ENCODE measurements at places on chromosomes 12 and 14.

GRCh38 chr14:53884601-53885000 is 72.0 kb downstream of the BMP4 start:
- DNase-seq: no peak

GRCh38 chr12:67271976-67272375 is 2.8 kb downstream of the CAND1 start:
- DNase-seq: no peak

DNA sequence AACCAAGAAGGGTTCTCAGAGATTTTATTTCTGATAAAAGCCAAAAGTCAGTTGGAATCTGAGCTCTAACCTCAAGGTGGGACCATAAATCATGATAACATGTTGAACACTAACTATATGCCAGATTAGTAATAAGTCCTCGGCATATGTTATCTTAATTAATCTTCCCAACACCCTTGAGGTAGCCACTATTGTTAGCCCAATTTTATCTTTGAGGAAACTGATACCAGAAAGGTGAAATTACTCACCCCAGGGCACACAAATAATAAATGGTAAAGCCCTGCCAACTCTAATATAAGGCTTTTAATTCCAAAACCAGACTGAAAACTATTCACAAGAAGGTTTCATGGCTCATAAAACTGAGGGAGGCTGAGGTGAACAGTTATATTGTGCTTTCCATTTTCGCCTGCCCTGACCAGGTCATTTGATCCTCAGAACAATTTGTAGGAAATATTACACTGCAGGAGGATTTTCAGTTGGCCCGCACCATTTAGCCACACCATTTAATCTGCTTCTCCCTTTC is 16.1 kb upstream of the NUAK1 start:
- DNase-seq: no peak

DNA sequence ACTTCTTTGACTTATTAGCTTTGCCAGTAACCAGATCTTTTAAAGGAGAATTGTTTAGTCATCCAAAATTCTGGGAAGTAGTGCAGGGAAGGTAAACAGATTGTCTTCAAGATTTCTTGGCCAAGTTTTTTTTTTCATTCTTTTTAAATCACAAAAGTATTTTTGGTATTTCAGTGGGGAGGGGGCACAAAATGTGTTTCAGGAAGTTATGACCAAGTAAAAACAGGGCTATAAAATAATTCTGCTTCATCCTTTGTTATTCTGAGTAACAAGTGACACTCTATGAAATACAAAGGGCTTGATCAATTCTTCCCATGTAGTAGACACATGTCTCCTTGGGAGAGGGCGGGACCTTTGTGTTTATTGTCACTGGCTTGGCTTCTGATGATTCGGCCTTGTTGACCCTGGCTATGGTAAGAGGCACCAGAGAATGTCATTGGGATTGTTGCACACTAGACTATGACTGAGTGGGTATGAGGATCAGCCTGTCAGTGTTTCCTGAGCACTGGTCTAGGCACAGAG is 55.4 kb downstream of the SUSD6 start:
- DNase-seq: no peak

DNA sequence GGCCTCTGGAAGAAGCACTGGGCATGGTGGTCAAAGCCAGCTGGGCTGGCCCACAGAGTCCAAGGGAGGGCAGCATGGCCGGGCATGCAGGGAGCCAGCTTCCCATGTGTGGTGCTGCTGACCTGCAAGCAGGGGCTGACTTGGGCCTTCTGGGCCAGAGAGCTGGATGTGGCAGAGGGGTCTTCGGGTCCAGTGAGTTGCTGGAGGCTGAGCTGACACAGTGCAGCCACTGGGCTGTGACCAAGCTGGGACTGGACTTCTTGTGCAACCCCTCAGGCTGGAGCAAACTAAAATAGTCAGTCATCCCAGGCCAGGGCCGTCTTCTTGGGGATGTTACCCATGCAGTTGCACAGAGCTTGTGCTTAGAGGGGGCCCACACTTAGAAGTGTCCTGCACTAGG is 7.3 kb upstream of the RIN3 start:
- no peak for DNase-seq

DNA sequence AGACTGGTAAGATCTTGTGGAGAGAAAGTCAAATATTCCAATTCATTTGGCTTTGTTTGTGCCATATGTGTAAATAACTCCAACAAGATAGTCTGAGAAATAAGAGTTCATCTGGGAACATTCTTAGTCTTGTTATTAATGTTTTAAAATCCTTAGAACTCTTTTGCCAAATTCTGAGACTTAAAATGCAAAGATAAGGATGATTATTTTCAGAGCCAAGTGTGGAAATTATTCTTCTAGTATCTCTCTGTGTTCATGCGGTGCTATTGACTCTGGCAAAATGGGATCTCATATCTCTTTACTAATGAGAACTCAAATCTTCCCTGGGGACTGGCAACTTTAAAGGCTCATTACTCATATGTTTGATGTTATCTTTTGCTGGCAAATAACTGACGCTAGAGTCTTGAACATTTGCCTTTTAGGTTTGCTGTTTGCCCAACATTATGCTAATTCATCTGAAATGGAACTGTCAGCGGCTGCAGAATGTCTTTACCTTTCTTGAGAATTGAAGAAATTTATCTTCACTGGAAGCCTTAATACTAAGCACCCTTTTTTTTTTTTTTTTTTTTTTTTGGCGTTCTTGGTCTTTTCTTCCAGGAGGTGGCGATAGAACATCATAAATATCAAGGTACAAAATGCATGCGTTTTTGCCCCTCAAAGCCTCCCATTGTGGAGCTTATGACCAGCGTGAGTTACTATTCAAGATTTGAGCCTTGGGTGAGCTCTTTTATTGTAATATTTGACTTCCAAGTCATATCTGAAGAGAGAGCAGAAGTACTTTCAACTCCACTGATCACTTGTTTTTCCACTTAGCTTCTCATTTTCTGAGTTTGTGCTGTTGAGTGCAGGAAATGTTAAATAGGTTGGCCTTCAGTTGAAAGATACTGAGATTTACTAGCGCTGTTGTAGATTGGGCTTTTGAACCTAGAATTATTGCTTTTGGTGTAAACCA is 86.5 kb downstream of the CAND1 start:
- DNase-seq: peak; percentile 80

DNA sequence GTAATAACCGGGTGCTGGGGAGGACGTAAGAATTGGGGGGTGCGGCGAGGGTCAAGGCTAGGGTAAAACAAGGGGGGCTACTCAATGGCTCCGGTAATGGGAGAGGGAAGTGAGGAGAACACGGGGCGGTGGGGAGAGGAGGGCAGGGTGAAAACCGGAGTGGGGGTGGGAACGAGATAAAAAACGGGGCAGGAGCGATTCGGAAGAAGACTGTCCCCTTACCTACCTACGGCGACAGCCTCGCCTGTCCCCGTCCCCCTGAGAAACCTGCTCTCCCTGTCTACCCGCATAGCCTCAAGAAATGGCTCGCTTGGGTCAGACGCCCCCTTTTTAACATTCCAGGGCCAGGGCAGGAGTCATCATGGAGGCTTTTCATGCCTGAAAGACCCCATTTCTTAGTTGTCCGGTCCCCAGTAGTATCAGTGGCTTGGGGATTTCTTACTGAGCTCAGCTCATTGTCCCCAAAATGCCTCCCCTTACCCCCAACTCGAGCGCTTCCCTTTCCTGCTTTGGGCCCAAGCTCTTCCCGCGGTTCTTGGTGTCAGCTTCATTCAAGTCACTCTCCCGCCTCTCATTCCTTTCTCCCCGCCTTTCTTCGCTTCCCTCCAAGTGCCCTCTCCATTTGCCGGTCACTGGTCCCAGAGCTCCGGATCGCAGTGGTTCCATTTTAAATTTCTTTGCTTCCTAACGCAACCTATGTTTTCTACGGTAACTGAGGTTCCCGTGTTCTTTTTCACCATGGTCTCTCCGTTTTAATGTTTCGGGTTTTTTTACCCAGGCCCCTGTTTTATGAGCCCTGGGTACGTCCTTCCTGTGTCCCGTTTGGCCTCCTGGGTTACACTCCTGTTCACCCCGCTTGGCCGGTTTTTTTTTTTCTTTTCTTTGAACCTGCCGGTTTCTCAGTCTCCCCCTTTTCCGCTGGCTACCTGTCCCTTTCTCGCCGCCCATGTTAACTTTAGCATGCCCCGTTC is 1.2 kb upstream of the WSB2 start:
- DNase-seq: no peak

- peak; percentile 89 for DNase-seq
These were observed 17.8 kb upstream of the MLEC start for GRCh38 chr12:120668868-120669840.

GRCh38 chr14:77305696-77306095 is 15.0 kb downstream of the POMT2 start:
- no peak for DNase-seq

DNA sequence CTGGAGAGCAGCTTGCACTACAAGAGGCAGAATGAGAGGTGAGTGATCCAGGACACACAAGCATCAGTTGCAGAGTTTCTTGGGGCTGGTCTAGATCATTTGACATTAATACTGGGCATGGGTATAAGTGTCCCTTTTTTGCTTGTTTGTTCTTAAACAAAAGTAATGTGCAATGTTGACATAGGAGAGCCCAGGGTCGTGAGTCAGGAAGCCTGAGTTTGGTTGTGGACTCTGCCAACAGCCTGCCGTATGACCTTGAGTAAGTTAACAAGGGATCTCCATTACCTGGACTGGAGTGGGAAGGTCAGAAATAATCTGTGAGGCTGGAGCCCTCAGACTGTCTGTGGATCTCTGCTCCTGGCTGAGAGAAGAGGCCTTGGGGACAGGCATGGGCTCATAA is 170.3 kb downstream of the KCNA5 start:
- DNase-seq: no peak

- no peak for DNase-seq
These were observed 1345.6 kb downstream of the FSCB start for GRCh38 chr14:43161477-43161876.

DNA sequence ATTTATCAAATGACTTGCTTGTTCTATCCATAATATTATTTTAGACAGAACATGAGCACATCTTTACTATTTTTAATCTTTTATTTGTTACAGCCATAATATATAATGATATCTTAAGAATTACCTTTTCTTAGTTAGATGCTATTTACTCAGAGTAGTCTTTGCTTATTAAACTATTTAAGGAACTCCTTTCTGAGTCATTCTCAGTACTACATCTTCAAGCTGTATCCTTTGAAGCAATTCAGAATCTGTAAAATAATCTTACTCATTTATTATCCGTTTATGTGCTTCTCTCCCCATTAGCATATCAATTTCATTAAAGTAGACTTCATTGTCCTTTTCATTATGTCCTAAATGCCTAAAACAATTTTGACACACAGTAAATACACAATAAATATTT is 240.4 kb upstream of the FAR2 start:
- DNase-seq: no peak

DNA sequence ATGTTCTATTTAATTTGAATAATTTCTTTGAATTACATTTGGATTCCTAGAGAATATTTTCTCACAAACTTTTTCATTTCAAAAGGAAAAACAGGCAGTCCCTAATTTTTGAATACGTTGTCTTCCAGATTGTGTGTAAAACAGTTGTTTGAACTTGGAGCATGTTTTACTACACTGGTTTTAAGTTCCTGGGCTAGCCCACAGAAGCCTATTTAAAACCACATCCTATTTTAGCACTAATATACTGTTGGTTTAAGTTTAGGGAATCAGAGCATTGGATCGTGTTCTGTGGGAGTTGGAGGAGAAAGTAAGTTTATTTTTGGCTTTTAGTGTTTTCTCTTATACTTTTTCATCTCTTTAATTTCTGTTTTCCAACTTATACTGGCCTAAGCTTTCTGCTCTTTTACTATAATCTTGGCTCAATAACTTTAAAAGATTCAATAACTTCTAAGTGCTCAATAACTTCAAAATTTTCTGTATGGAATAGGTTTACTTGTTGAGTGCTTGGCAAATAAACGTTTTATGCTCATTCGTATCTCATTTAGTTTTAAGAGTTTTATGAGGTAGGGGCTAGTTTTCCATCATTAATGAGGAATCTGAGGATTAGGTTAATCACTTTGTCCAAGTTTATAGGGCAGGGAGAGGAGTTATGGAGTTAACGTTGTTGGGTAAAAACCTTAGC is 14.9 kb downstream of the LEMD3 start:
- DNase-seq: no peak
